Cerebellar nuclear complex (tissue), 1 donor: ENCODE measurements at places on chromosomes 6 and 20.

DNA sequence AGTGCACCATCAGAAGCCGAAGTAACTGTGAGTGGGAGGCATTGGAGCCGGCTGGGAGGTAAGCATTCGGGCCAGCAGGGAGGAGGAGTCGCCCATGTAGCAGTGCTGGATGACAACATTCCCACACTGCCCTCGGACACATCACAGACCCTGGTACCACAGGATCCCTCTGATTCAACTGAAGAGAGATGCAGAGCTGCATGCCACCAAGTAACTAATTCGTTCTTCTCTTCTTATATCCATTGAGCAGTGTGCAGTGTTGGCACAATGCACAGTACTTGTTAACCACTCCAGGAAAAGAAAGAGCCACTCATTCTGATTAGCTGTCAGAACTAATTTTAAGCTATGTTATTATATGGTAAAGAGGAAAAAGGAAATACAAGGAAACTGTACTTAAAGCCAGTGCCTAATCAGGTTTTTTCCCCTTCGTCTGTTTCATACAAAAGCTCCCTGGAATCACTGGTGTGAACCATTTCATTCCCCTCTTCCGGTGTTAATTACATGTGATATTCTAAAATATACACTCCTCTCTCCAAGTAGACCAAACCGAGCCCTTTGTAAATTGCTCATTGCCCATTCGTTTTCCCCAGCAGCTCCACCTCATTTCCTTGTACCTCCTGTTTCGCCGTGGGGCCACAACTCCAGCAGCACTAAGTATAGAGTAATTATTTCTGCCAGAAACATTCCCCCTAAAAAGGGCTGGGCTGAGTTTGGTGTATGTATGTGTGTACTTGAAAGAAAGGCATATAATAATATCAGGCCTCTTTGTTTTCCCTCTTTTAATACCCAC, 32.4 kb upstream of the ADTRP start:
- no peak for DNase-seq

DNA sequence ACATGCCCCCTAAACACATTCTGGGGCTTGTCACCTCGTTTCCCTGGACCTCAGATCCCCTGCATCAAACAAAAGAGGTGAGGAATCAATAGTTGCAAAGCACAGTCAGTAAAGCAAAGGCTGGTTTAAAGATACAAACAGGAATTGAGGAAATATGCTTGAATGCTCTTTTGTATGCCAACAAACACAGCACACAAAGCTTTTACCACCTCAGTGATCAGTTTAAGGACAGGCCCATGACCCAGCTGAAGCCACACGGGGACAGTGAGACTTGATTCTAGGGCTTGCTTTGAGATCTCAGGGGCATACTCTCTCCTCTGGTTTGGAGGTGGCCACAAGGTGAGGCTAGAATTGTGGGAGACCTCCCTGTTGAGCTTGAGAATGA, 182.9 kb upstream of the CST7 start:
- DNase-seq = no peak

GRCh38 chr6:28907394-28907793, 16.4 kb downstream of the TRIM27 start:
- DNase-seq = no peak

DNA sequence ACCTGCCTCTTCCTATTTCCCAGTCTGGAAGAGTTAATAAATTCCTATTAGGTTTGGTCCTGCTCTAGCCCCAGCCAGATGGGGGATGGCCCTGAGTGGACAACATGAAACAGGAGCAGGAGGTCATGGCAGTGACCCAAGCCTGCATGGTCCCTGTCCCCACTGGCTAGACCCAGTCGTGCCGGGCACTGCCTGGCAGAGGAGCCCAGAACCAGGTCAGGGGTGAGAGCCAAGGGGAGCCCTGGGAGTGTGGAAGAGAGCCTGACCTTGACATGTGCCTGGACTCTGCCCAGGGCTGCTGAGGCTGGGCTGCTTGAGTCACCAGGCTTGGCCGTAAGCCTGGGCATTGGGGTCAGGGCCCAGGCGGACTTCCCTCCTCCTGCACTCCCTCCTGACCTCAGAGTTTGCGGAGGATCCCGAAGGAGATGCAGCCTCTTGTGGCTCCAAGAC, 3.6 kb downstream of the AVP start:
- DNase-seq = no peak

DNA sequence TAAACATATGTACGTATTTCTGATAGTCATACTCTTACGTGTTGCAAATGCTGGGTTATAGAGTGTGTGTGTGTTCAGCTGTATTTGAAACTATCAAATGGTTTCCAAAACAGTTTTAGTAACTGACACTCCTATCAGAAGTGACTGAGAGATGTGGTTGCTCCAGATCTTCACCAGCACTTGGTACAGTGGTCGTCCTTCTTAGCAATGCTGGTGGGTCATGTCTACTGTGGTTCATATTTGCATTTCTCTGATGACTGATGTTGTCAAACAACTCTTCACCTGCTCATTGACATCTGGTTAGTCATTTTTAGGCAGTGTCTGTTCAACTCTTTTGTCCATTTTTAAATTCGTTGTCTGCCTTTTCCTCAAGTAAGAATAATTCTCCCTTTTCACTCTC, 259.3 kb downstream of the KIF16B start:
- DNase-seq = no peak
